HCT116 (cell line): ENCODE measurements at places on chromosomes 2 and 18.

DNA sequence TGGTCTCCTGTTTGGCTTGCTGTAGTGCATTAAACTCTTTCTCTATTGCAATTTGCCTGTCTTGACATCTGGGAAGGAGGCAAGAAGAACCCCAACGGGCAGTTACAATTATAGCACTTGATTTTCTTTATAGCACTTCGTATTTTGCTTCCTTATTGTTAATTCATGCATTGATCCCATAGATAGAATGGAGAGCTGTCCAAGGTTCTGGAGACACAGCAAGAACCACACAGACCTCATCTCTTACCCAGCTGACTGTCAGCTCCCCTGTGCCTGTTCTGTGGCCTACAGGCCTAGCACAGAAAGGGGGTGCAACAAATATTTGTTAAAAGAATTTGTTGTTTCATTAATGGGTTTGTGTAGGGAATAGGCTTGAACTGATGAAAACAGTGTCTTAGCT, 194.3 kb downstream of the GALNT1 start:
- no peak for DNase-seq

DNA sequence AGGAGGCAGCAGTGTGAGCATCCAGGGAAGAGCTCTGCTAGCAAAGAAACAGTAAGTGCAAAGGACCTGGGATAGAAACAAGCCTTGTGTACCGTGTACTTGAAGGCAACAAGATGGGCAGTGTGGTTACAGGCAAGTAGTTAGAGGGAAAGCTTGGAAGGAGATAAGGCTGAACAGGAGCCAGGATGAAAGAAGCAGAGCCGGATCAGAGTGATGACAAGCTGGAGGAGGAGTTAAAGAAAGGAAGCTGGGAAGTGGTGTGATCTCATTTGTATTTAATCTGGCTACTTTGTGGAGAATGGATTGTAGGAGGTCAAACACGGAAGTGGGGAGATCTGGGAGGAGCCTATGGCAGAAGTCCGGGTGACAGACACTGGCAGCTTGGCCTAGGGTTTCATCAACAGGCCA, 44.7 kb upstream of the VPS54 start:
- no peak for DNase-seq

GRCh38 chr2:160205505-160205904, 5.4 kb upstream of the ITGB6 start:
- peak; percentile 99 for DNase-seq

DNA sequence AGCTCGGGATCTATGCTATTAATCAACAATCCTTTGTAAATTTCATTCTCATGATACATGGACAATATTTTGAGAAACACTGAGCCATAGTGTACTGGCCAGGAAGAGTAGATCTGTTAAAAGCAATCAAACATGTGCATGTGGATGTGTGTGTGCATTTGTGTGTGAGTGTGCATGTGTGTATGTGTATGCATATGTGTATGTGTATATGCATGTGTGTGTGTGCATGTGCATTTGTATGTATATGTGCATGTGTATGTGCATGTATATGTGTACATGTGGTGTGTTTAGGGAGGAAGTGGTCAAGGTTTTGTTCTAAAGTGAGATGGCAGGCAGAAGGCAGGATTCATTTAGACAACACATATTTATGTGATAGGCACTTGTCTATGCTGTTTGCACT, 623.8 kb downstream of the ADCYAP1 start:
- DNase-seq, result no peak

DNA sequence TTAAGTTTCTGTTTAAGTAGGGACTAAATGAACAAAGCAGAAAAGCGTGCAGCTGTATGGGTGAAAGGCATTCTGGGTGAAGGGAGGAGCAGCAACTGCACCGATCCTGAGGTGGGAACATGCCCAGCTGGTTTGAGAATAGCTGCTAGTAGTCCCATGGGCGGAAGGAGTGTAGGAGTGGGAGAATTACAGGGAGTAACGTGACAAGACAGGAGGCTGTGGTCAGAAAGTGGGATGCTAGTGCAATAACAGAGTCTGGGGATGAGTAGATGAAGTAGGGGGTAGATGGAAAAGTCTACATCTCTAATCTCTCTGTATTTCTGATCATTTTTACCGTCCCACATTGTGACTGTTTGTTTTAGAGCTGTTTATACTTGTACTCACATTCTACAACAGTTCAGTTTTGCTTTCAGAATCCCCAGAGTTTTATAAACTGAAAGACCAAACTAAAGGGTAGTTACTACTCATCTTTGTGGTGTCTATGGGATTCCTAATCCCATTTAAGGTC, 118.9 kb downstream of the LCLAT1 start:
- DNase-seq, result no peak
